ENCODE measurements at places on chromosomes 6 and 20. TPM values are rescaled to one million over a fixed set of nuclear protein-coding genes. Genes with fewer than 3 reads are reported as not detected.

Gene PLA2G7
- total RNA-seq = not detected

Gene NKX2-4
- total RNA-seq = not detected

DNA sequence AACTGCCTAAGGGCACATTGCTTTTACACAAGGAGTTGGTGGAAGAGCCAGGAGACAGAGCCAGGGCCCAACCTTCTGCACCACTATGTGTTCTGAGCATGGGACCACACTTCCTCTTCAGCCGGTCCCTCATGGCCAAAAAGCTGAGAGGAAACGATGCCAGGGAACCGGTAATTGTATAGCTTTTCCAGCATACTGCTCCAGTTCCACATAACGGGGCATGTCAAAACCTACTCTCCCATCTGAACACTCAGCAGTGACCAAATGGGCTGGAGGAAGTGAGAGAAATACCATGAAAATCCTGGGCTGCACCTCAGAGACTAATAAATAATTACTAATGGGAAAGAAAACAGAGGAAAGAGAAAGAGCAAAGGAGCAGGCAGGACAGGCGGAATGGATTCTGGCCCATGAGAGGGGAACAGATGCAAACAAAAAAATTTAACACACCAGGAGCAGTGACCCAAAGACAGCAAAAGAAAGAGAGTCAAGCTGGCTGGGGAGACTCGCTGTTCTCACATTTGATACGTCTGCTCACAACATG is 52.0 kb upstream of the BMP2 start:
- H3K36me3 ChIP-seq = no peaks in the 10 kb centered on the region
- H3K27me3 ChIP-seq = peaks cover 2% of the 10 kb centered on the region
- DNase-seq = no peak
- H3K4me1 ChIP-seq = peaks cover under 1% of the 10 kb centered on the region
- no peak overlapping the region for H3K27ac ChIP-seq

DNA sequence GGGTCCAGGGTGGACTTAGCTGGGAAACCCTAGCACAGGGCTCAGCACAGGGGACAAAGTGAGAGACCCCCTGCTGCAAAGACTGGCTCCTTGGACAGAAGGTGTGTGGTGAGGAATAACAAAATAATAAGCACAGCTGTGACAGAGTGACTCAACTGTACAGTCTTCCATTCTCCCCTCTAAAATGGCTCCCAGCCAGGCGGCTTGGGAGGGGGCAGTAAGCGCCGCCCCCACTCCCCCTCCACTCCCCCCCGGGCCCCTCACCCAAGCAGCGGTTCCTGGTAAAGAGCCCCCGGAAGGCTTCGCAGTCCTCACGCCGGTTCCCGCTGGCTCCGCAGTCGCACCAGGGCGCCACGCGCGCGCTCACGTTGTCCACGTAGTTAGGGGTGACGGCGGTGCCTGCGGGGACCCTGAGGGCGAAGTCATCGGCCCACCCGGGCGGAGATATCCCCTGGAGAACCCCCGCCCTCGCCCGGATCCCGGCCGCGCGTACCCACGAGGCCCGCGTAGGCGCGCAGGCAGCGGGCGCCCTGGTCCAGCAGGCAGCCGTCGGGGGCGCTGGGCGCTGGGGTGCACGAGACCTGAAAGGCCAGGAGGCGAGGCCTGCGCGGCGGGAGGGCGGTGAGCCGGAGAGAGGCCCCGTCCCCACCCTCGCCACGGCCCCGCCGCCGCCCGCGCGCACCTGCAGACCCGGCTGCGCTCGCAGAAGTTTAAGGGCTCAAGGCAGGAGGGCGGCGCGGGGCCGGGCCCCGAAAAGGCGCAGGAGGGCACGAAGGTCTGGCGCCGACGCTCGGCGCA is 2.7 kb downstream of the GFRA4 start:
- H3K36me3 ChIP-seq = no peaks in the 10 kb centered on the region
- no peak overlapping the region for H3K4me3 ChIP-seq
- no peak for DNase-seq

DNA sequence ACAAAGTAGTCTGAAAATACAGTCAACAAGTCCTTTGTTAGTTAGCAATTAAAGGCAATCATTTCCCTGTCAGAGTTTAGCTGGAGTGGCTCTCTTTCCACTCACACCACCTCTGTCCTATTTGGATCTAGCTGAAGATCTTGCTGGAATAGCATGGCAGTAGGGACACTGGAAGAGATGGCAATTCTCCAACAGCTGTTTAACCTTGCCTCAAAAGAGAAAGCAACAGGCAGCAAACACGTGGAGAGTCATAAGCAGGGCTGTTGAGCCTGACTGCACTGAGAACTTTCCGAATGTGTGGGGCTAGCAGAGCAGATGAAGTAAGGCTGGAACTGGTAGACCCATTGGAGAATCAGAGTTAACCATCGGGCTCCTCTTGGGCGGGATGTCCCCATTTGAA is 38.0 kb upstream of the PRSS35 start:
- no peak overlapping the region for H3K27ac ChIP-seq
- H3K4me1 ChIP-seq = no peaks in the 10 kb centered on the region
- H3K4me3 ChIP-seq = no peak overlapping the region
- DNase-seq = peak; percentile 34
- H3K27me3 ChIP-seq = peaks cover 5% of the 10 kb centered on the region
- H3K36me3 ChIP-seq = no peaks in the 10 kb centered on the region

GRCh38 chr6:32108094-32108627 is 977 bp downstream of the TNXB start:
- peaks cover 3% of the 10 kb centered on the region for H3K36me3 ChIP-seq
- H3K4me1 ChIP-seq = peaks cover 26% of the 10 kb centered on the region
- H3K4me3 ChIP-seq = no peak overlapping the region
- peaks cover 29% of the 10 kb centered on the region for H3K27me3 ChIP-seq
- H3K27ac ChIP-seq = peak overlapping the region; percentile 83

- H3K27ac ChIP-seq = no peak overlapping the region
- H3K27me3 ChIP-seq = no peaks in the 10 kb centered on the region
- H3K4me1 ChIP-seq = no peaks in the 10 kb centered on the region
- no peaks in the 10 kb centered on the region for H3K36me3 ChIP-seq
- DNase-seq = no peak
These were observed 689.3 kb downstream of the HACE1 start for GRCh38 chr6:104170401-104170800.

Gene GMEB2
- total RNA-seq = 5.0 TPM

Gene ADAT2
- total RNA-seq = 3.9 TPM

Gene ANKRD66
- total RNA-seq = not detected

Gene VIP
- total RNA-seq = not detected

GRCh38 chr6:5282191-5282623 is 20.9 kb downstream of the FARS2 start:
- H3K4me1 ChIP-seq = peaks cover 6% of the 10 kb centered on the region
- H3K27me3 ChIP-seq = no peaks in the 10 kb centered on the region
- no peak for DNase-seq
- no peaks in the 10 kb centered on the region for H3K36me3 ChIP-seq

Gene LY6G5C
- 0.18 TPM for total RNA-seq

DNA sequence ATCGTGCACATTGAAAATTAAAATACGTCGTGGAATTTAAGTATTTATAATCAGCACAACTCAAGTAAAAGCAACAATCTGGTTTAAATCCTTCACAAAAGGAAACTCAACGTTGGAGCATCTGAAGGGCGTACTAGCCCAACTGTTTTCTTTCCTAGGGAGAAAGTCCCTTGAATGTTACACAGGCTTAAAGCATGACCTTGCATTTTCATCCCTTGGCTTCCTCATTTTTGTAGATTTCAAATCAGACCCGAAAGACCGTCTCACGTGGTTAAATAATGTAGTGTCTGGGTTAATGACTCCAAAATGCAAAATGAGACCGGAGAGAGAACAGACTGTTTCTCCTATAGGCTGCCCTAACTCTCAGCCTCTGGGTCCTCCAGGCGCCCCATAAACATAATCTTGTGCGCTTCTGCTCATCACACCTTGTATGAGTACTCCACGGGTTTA is 249.2 kb upstream of the RREB1 start:
- H3K4me3 ChIP-seq = no peak overlapping the region
- no peaks in the 10 kb centered on the region for H3K36me3 ChIP-seq
- peaks cover 9% of the 10 kb centered on the region for H3K4me1 ChIP-seq
- no peak overlapping the region for H3K27ac ChIP-seq
- no peak for DNase-seq

DNA sequence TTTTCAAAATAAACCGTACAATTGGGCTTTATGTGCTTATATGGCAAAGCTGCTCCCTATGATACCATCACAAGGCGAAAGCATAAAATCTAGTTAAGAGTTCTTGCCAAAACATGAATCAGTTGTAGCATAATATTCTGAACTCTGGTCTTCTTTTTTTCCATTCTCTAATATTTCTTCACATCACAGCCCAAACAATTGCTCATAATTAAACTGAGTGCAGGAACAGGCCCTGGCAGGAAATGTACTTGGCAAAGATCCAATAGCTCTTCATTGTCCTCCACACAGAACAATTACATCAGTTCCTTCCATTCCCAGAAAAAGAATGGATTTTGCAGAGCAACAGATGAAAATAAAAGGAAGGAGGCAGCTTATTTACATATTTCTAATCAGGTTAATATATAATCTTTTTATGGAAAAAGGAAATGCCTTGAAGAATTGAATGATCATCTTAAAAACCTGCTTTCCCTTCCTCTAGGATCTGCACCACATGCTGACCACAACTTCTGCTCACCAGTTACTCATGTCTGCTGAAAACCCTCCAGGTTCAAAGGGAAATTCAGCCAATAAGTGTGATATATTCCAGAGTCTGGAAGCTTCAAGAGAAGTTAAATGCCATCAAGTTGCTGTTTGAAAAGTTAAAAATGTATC is 123.3 kb upstream of the COL21A1 start:
- no peaks in the 10 kb centered on the region for H3K27me3 ChIP-seq
- no peak overlapping the region for H3K27ac ChIP-seq
- no peaks in the 10 kb centered on the region for H3K36me3 ChIP-seq
- no peak overlapping the region for H3K4me3 ChIP-seq

Gene GCNT2
- 0.90 TPM for total RNA-seq

DNA sequence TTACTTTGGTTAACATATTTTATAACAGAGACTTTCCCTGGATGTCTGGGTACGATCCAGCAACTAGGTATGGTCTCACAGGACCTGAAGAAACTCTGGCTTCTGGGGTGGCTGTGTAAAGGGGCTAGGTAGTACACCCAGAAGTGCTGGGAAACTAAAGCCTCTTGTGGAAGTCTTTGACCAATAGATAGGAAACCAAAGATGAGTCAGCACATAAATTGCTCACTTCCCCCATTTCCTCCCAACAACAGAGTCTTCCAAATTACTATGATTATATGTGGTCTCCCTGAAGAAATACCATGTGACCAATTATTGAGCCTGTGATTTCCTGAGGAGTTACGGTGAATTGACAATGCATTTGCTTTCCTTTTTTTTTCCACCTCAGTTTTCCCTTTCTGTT is 26.8 kb upstream of the TBX18 start:
- DNase-seq = no peak
- H3K27ac ChIP-seq = no peak overlapping the region
- no peaks in the 10 kb centered on the region for H3K36me3 ChIP-seq
- no peak overlapping the region for H3K4me3 ChIP-seq
- H3K4me1 ChIP-seq = no peaks in the 10 kb centered on the region

DNA sequence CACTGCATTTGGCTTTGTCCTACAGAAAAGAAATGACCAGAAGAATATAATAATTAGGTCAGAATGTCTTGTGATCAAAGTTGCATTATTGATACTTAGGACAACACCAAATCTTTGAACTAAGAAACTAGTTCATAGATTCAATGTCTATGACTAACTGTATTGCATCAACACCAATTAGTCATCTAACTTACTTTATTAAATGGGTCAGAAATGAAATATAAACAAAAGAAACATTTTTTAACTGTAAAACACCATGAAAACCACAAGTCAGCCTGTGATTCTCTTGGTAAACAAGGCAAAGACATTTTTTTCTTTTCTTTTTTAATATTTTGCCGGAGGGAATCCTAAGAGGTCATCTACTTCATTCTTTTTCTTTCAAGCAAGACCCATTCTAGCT is 114.1 kb upstream of the HDDC2 start:
- no peaks in the 10 kb centered on the region for H3K27me3 ChIP-seq
- no peaks in the 10 kb centered on the region for H3K4me1 ChIP-seq
- DNase-seq = no peak
- H3K4me3 ChIP-seq = no peak overlapping the region
- no peaks in the 10 kb centered on the region for H3K36me3 ChIP-seq

DNA sequence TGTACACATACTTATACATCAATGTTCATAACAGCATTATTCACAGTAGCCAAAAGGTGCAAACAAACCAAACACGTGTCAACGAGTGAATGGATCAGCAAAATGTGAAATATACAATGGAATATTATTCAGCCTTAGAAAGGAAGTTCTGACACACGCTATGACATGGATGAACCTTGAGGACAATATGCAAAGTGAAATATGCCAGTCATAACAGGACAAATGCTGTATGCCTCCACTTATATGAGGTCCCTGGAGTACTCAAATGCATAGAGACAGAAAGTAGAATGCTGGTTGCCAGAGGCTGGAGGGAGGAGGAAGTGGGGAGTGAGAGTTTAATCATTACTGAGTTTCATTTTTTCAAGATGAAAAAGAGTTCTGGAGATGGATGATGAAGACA is 37.8 kb upstream of the IGF2R start:
- H3K27me3 ChIP-seq = peaks cover 5% of the 10 kb centered on the region
- DNase-seq = no peak
- no peak overlapping the region for H3K4me3 ChIP-seq

GRCh38 chr6:18262702-18263417 is 1.5 kb downstream of the DEK start:
- peak overlapping the region; percentile 98 for H3K4me3 ChIP-seq
- peak; percentile 9 for DNase-seq
- peaks cover 3% of the 10 kb centered on the region for H3K36me3 ChIP-seq
- H3K27ac ChIP-seq = peak overlapping the region; percentile 58

- H3K27me3 ChIP-seq = peaks cover 3% of the 10 kb centered on the region
- no peak overlapping the region for H3K4me3 ChIP-seq
- no peaks in the 10 kb centered on the region for H3K36me3 ChIP-seq
- H3K4me1 ChIP-seq = no peaks in the 10 kb centered on the region
- no peak for DNase-seq
These were observed 326.4 kb downstream of the TAF4 start for GRCh38 chr20:61739086-61739831.

Gene ZNF831
- total RNA-seq = not detected

- no peak overlapping the region for H3K4me3 ChIP-seq
- H3K27me3 ChIP-seq = no peaks in the 10 kb centered on the region
- peaks cover 5% of the 10 kb centered on the region for H3K36me3 ChIP-seq
- DNase-seq = no peak
These were observed 10.1 kb downstream of the EZR start for GRCh38 chr6:158808941-158809678.

DNA sequence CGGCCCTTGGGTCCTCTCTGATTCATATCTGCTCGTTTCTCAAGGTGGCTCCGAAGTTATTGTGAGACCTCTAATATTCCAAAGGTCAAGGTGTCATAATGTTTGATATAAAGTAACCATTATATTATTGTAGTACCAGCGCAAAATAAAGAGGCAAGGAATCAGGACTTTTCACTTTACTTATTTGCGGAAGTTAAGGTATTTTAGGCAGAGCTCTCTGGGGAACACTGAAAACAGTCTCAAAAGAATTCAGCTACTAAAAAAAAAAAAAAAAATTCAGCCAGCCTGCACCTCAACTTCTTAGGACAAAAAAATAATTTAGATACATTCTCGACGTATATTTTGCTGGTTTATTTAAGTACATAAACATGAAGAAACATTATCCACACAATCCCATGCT is 2.4 kb downstream of the OSER1 start:
- H3K4me3 ChIP-seq = peak overlapping the region; percentile 77
- peaks cover 13% of the 10 kb centered on the region for H3K36me3 ChIP-seq
- H3K4me1 ChIP-seq = peaks cover 12% of the 10 kb centered on the region
- DNase-seq = no peak

GRCh38 chr20:57585466-57586213 is 24.7 kb downstream of the PCK1 start:
- H3K36me3 ChIP-seq = no peaks in the 10 kb centered on the region
- H3K27me3 ChIP-seq = peaks cover 17% of the 10 kb centered on the region
- no peak overlapping the region for H3K4me3 ChIP-seq
- DNase-seq = no peak
- H3K4me1 ChIP-seq = peaks cover 11% of the 10 kb centered on the region
